ENCODE measurements at places on chromosomes 3 and 15. TPM values are rescaled to one million over a fixed set of nuclear protein-coding genes. Genes with fewer than 3 reads are reported as not detected.

Gene CPNE9
- 0.20 TPM for total RNA-seq

Gene PCNP
- total RNA-seq = 149 TPM

Gene TMEM207
- not detected for total RNA-seq

Gene ACSBG1
- total RNA-seq = 0.07 TPM

GRCh38 chr3:119098619-119099222 lies 47.2 kb upstream of the TEX55 start:
- no peak overlapping the region for H3K27ac ChIP-seq
- no peaks in the 10 kb centered on the region for H3K4me1 ChIP-seq
- no peak for DNase-seq
- no peak overlapping the region for H3K4me3 ChIP-seq
- no peaks in the 10 kb centered on the region for H3K36me3 ChIP-seq

- no peaks in the 10 kb centered on the region for H3K36me3 ChIP-seq
- no peaks in the 10 kb centered on the region for H3K4me1 ChIP-seq
- no peak for DNase-seq
- H3K27me3 ChIP-seq = no peaks in the 10 kb centered on the region
- no peak overlapping the region for H3K4me3 ChIP-seq
Observed at GRCh38 chr3:139291276-139292051, 52.4 kb upstream of the MRPS22 start.

DNA sequence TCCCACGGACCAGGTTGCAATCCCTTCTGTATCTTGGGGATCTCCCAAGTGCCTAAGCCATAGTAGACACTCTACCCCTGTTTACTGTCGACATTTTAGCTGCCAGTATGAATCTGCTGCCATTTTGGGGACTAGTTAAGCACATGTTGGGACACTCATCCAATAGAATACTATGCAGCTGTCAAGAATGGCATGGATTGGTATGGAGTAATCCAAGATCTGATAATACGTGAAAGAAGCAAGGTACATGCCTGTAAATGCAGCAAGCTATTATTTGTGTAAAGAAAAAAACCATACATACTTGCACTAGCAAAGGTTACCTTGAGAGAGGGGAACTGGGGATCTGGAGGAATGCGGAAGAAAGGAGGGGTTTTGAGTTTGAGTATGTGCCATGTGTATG lies 129.3 kb downstream of the SMAD6 start:
- DNase-seq = no peak
- peaks cover 46% of the 10 kb centered on the region for H3K4me1 ChIP-seq
- no peaks in the 10 kb centered on the region for H3K27me3 ChIP-seq
- H3K27ac ChIP-seq = no peak overlapping the region
- no peak overlapping the region for H3K4me3 ChIP-seq
- H3K36me3 ChIP-seq = no peaks in the 10 kb centered on the region

DNA sequence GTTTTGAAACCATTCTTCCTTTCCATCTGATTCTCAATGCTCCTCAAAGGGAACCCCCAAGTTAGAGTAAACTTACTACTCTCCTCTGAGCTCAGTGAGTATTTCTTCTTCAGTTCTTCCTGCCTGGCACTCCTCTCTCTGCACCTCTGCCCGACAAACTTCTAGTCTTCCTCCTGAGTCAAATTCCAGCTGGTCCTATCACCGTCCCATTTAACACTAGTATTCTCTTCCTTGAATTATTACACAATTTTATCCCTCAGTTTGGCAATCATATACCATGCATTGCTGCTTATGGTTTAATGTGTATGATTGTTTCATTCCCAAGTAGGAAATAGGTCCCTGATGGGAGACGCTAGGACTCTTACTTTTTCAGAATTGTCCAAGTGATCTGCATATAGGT lies 279.7 kb downstream of the MECOM start:
- H3K4me1 ChIP-seq = peaks cover 2% of the 10 kb centered on the region
- H3K27ac ChIP-seq = no peak overlapping the region
- no peak overlapping the region for H3K4me3 ChIP-seq
- no peaks in the 10 kb centered on the region for H3K36me3 ChIP-seq
- peaks cover 13% of the 10 kb centered on the region for H3K27me3 ChIP-seq

All from activated B cell treated with CpG ODN at 0.5 μM for 24 hours (primary cell).